Stimulated activated CD8-positive, alpha-beta memory T cell treated with anti-CD3 and anti-CD28 coated beads, Interleukin-7, amount 100 ng/mL, for 1 hour (primary cell): ENCODE measurements at places on chromosomes 6 and 20.

GRCh38 chr6:125790358-125791150, at the start of gene NCOA7:
NCOA7 (plus strand) TSS chr6:125790960; CDS start chr6:125815355, 24,395 bp downstream.
- DNase-seq: peak; percentile 59

DNA sequence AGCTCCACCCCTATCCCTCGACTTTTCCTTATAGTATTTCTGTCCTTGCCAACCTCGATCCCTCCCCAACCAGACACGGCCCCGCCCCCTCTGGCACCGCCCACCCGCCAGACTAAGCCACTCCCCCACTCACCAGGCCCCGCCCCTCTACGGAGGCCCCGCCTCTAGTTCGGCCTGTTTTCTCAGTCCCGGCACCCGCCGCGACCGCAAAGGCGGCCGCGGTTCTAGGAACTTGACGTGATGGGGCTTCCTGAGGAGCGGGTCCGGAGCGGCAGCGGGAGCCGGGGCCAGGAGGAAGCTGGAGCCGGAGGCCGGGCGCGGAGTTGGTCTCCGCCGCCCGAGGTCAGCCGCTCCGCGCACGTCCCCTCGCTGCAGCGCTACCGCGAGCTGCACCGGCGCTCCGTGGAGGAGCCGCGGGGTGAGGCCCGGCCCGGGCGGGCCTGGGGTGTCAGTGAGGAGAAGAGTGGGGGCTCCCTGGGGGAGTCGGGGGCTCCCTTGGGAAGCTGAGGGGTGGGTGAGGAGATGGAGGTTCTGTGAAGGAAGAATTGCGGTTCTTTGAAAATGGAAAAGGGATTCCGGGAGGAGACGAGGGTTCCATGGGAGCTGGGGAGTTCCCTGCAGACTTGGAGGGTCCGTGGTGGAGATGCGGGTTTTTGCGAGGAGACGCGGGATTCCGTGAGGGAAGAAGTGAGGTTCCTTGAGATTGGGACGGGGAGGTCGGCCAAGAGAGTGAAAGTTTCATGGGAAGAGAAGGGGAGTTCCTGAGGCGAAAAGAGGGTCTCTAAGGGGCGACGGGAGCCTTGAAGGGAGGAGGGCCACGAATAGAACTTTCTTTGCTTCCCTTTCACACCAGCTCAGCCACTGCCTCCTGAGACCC, at the start of gene ACSS2:
Gene ACSS2 (plus strand): TSS at position 207 of the 877 bp plus-strand sequence. CDS start 34 bp downstream, at position 241.
- DNase-seq: peak; percentile 96

- DNase-seq: no peak
These were observed 251.8 kb upstream of the RUNX2 start for GRCh38 chr6:45076217-45076930.

DNA sequence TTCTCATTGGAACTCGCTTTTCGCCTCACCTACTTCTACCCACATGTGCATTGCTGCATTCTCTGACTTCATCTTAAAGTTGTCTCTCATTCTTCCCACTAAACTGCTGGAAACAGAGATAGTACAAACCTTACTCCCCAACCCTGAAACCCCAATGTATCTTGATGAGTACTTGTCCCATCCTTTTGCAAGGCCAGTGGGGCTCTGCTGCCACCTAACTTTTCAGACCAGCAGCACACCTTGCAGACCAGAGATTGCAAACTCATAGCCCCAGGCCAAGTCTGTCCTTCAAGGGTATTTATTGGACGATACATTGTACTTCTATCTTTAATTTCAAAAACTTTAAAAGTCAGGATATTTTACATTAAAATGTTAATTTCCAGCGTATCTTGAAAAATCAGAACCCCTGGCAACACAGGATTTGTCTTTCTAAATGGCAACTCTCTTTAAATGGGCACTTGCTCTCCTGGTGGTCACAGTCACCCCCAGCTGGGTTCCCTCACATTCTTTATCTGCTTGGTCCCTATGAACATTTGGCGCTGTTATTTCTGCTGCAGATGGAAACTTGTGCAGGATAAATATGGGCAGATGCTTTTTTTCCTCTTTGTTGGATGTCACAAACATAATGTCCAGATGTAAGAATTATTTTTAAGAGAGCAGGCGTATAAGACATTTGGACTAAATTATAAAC, 83.9 kb downstream of the SOD2 start:
- DNase-seq: no peak

- DNase-seq: no peak
These were observed 186.0 kb upstream of the KCNK16 start for GRCh38 chr6:39508515-39508914.

GRCh38 chr6:143596866-143597265, 80.9 kb upstream of the PHACTR2 start:
- no peak for DNase-seq

GRCh38 chr20:58987790-58988564, 6.9 kb downstream of the NELFCD start:
- DNase-seq: no peak

- no peak for DNase-seq
These were observed 1.5 kb downstream of the FAM210B start for GRCh38 chr20:56360133-56360907.

GRCh38 chr6:40183902-40184301, 249.6 kb upstream of the MOCS1 start:
- DNase-seq: no peak

- no peak for DNase-seq
These were observed 3.9 kb downstream of the UTRN start for GRCh38 chr6:144289006-144289405.

DNA sequence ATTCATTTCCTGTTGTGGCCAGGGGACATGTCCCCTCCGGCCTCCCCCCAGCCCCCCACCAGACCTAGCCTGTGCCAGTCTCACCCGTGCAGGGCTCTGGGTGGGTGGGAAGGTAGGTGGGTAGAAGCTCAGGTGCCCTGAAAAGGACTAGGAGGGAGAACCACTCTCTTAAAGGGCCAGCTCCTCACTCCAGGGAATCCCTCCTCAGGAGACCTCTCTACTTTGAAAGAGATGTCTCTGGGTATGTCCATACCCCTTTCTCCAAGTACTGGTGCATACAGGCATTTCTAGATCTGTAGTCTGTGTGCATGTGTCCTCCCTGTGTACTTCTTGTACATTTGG, 60.8 kb upstream of the EPB41L1 start:
- no peak for DNase-seq

- DNase-seq: no peak
These were observed 14.9 kb upstream of the MAPRE1 start for GRCh38 chr20:32804817-32805216.

- DNase-seq: no peak
These were observed 219.6 kb upstream of the SNX9 start for GRCh38 chr6:157603314-157603940.

- no peak for DNase-seq
These were observed 20.1 kb upstream of the FAM110A start for GRCh38 chr20:813390-813789.

GRCh38 chr20:16749573-16749972, 1.4 kb downstream of the OTOR start:
- DNase-seq: no peak
